RWPE2 (cell line): ENCODE measurements at places on chromosomes 13 and 19.

DNA sequence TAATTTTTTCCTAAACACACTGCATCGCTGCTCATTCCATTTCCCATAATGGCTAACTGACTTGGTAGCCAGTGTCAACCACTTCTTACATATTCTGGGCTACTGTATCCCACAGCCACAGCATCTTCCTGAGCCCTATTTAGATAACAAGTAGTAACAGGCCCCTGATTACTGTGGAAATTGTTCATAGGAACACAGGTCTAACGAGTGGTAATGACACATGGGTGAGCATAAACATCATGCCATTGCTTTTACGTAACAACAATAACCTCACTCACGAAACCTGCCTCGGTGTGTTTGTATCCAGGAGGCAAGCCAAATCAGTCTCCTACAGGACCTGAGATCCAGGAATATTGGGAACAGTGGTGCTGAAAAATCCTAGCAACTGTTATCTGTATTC, 438.6 kb downstream of the KLF5 start:
- DNase-seq = no peak
- H3K4me3 ChIP-seq = no peak overlapping the region
- H3K27ac ChIP-seq = peak overlapping the region; percentile 41
- no peaks in the 10 kb centered on the region for H3K36me3 ChIP-seq
- no peaks in the 10 kb centered on the region for H3K27me3 ChIP-seq

DNA sequence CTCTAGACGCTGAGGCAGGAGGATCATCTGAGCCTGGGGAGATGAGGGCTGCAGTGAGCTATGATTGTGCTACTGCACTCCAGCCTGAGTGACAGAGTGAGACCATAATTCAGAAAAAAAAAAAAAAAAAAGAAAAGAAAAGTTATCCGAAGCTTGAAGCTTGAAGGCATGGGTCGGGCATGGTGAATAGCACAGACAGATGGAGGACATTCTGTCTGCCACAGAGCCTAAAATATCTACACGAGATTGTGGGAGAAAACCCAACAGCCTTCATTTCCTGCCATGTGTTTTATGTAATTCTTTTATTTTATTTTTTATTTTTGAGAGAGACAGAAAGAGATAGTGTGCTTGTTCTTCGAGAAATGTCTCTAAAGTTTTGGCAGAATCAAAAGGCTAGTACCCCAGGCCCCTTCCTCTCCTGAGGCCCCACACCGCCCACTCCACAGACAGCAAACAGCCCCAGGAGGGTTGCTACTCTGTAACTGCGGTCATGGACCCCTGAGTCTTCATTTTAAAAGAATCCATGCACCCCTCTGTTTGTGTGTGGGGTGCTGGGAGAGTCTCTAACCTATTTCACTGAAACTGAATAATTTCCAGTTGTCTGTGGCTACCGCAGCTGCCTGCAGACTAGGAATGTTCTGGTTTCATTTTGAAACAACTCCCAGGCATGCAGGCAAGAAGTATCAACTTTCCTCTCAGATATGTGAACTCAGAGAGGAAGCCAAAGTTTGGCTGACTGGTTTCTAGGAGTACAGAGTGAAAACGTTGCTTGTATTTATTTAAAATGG, 38.4 kb upstream of the RCBTB2 start:
- H3K4me3 ChIP-seq = no peak overlapping the region
- no peak for DNase-seq
- peaks cover 15% of the 10 kb centered on the region for H3K4me1 ChIP-seq
- H3K27ac ChIP-seq = no peak overlapping the region
- H3K27me3 ChIP-seq = no peaks in the 10 kb centered on the region

DNA sequence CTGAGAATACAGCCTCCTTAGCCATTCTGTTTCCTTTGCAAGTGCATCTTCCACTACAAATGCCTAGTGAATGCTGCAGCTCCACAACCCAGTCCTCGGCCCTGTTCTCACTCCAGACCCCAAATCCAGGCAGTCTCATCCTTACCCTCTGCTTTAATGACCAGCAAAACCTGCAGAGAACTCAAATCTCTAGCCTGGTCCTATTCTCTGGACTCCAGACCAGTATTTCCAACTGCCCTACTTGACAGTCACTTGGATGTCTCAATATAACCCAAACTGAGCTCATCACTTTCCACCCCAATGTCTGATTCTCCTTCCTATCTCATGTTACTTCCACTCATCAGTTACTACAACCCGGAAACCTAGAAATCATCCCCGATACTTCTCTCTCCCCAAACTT, 2.6 kb upstream of the EBPL start:
- H3K4me3 ChIP-seq = no peak overlapping the region
- peaks cover 8% of the 10 kb centered on the region for H3K36me3 ChIP-seq
- no peaks in the 10 kb centered on the region for H3K27me3 ChIP-seq
- H3K4me1 ChIP-seq = peaks cover 19% of the 10 kb centered on the region
- H3K27ac ChIP-seq = peak overlapping the region; percentile 71

GRCh38 chr19:47310819-47311218, 1.2 kb downstream of the C5AR1 start:
- peaks cover 12% of the 10 kb centered on the region for H3K4me1 ChIP-seq
- no peaks in the 10 kb centered on the region for H3K36me3 ChIP-seq
- H3K27ac ChIP-seq = peak overlapping the region; percentile 7
- H3K4me3 ChIP-seq = no peak overlapping the region

- no peak for DNase-seq
- no peaks in the 10 kb centered on the region for H3K36me3 ChIP-seq
- H3K27me3 ChIP-seq = no peaks in the 10 kb centered on the region
- no peaks in the 10 kb centered on the region for H3K4me1 ChIP-seq
Measured at GRCh38 chr13:80011448-80012212, 329.3 kb downstream of the SPRY2 start.

GRCh38 chr19:55189403-55189835, 9.3 kb upstream of the SYT5 start:
- no peaks in the 10 kb centered on the region for H3K36me3 ChIP-seq
- peaks cover 11% of the 10 kb centered on the region for H3K4me1 ChIP-seq

DNA sequence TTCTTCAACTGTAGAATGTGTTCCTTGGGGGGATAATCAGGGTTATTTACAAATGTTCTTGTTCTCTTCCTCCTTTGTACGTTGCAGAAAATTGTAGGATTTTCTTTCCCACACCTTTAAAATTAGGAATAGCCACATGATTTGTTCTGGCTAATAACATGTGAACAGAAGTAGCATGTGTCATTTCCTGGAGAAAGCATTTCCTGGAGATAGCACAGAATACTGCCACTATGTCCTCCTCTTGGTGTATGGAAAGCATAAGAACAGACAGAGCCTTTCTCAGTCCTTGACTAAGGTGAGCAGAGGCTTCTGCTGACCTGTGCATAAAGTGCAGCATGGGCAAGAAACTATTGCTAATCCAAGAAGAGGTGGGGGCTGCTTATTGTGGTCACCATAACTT, 101.8 kb downstream of the FAM216B start:
- no peaks in the 10 kb centered on the region for H3K36me3 ChIP-seq
- H3K4me3 ChIP-seq = no peak overlapping the region
- H3K27me3 ChIP-seq = no peaks in the 10 kb centered on the region
- H3K27ac ChIP-seq = no peak overlapping the region
- H3K4me1 ChIP-seq = peaks cover 7% of the 10 kb centered on the region

GRCh38 chr19:49701271-49701786, 10.4 kb downstream of the CPT1C start:
- H3K4me1 ChIP-seq = no peaks in the 10 kb centered on the region
- no peaks in the 10 kb centered on the region for H3K36me3 ChIP-seq

- H3K27me3 ChIP-seq = no peaks in the 10 kb centered on the region
- peak overlapping the region; percentile 45 for H3K27ac ChIP-seq
- H3K4me3 ChIP-seq = no peak overlapping the region
- peaks cover 9% of the 10 kb centered on the region; the same call in 1 of the 2 replicates for H3K36me3 ChIP-seq
- DNase-seq = no peak
- no peaks in the 10 kb centered on the region for H3K4me1 ChIP-seq
Measured at GRCh38 chr19:1908364-1908678, 3.1 kb downstream of the ADAT3 start.

DNA sequence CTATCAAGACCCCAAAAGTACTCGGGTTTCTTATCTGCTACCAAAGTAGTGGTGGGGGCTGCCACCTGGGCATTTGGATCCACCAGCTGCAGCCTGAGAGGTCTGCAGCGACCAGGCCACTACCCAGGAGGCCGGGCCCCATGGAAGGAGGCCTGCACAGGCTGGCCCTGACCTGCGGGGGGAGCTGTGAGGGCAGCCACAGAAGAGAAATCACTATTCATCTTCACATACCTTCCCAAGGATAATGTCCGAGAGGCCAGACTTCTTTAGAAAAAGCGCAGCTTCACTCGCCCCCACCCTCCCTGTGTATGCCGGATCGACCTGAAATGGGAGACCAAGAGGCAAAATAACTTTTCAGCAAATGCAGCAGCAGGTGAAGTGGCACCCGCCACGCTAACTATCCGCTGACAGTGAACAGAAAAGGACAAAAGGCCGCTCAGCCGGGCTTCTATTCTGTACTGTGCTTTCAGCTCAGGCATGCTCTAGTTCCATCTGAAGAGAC, 30.1 kb downstream of the EPS15L1 start:
- DNase-seq = no peak
- H3K36me3 ChIP-seq = peaks cover 29% of the 10 kb centered on the region
- no peak overlapping the region for H3K27ac ChIP-seq
- no peak overlapping the region for H3K4me3 ChIP-seq
- H3K4me1 ChIP-seq = no peaks in the 10 kb centered on the region
- no peaks in the 10 kb centered on the region for H3K27me3 ChIP-seq

DNA sequence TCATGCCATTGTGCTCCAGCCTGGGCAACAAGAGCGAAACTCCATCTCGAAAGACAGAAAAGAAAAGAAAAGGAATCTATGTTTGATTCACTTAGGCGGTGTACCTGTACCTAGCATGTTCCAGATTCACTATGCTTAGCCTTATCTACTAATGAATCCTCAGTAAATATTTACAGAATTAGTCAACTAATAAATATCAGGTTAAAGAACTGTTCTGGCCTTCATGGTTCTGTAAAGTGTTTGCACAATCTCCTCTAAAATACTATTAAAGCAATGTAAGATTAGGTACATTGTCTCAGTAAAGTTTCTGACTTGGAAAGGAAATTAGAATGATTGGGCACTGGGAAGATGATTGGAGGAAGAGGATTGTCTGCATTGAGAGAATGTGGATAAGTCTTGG, 2770.4 kb downstream of the PCDH9 start:
- no peaks in the 10 kb centered on the region for H3K27me3 ChIP-seq
- DNase-seq = no peak
- H3K36me3 ChIP-seq = no peaks in the 10 kb centered on the region
- H3K4me3 ChIP-seq = no peak overlapping the region
- H3K27ac ChIP-seq = no peak overlapping the region

DNA sequence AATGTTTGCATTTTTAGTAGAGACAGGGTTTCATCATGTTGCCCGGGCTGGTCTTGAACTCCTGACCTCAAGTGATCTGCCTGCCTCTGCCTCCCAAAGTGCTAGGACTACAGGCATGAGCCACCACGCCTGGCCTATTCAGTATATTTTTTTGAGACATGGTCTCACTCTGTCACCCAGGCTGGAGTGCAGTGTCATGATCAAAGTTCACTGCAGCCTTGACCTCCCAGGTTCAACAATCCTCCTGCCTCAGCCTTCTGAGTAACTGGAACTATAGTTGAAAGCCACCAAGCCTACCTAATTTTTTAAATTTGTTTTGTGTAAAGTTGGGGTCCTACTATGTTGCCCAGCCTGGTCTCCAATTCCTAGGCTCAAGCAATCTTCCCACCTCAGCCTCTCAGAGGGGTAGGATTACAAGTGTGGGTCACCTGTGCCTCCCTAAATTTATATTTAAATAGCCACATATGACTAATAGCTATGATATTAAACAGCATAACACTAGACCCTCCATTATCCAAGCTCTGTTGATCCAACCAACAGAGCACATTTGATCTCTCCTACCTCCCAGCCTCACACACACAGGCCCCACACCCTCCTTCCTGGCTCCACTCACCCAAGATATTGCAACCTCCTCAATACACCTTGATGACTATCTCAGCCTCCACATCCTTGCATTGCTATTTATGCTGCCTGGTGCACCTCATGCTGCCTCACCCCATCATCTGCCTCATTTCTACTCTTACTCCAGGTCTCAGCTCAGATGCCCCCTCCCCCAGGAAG, 2.1 kb upstream of the CEACAM19 start:
- no peaks in the 10 kb centered on the region for H3K4me1 ChIP-seq
- no peaks in the 10 kb centered on the region for H3K27me3 ChIP-seq
- no peaks in the 10 kb centered on the region for H3K36me3 ChIP-seq
- DNase-seq = no peak

DNA sequence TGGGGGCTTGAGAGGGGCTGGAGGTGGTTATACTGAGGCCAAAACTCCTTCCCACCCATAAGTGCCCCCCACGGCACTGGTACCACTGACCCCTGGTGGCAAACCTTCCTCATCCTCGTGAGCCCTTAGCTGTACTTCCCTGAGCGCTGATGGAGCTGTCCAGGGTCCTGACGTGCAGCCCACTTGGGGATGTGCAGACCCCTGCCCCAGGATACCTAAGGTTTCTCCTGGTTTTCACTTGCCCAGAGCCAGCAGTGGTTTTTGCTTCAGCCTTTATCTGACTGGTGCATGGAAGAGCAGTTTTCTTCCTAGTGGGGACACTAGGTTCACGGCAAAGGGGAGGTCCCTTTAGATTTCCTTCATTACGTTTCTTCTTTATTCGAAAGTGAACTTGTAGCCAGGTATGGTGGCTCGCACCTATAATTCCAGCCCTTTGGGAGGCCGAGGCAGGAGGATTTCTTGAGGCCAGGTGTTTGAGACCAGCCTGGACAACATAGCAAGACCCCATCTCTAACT, 28.7 kb upstream of the KCTD15 start:
- no peak overlapping the region for H3K4me3 ChIP-seq
- H3K27ac ChIP-seq = no peak overlapping the region
- no peak for DNase-seq
- H3K4me1 ChIP-seq = no peaks in the 10 kb centered on the region

- no peak for DNase-seq
- no peak overlapping the region for H3K27ac ChIP-seq
- H3K4me3 ChIP-seq = no peak overlapping the region
- H3K36me3 ChIP-seq = peaks cover 86% of the 10 kb centered on the region
- no peaks in the 10 kb centered on the region for H3K27me3 ChIP-seq
- H3K4me1 ChIP-seq = no peaks in the 10 kb centered on the region
Measured at GRCh38 chr13:20977394-20977793, 74.8 kb upstream of the XPO4 start.

- no peaks in the 10 kb centered on the region for H3K27me3 ChIP-seq
- H3K4me1 ChIP-seq = no peaks in the 10 kb centered on the region
- peaks cover 83% of the 10 kb centered on the region for H3K36me3 ChIP-seq
- H3K4me3 ChIP-seq = no peak overlapping the region
- no peak overlapping the region for H3K27ac ChIP-seq
Measured at GRCh38 chr13:29515372-29515771, 80.1 kb downstream of the SLC7A1 start.

GRCh38 chr13:95607366-95607765, 37.1 kb downstream of the DZIP1 start:
- no peaks in the 10 kb centered on the region for H3K27me3 ChIP-seq
- peaks cover 18% of the 10 kb centered on the region for H3K4me1 ChIP-seq
- no peak for DNase-seq
- no peak overlapping the region for H3K4me3 ChIP-seq
